Naive thymus-derived CD4-positive, alpha-beta T cell (primary cell): ENCODE measurements at places on chromosomes 16 and 17. TPM values are rescaled to one million over a fixed set of nuclear protein-coding genes. Genes with fewer than 3 reads are reported as not detected.

GRCh38 chr17:41627316-41628072, 3.1 kb upstream of the KRT17 start:
- DNase-seq: no peak

ITGAX gene
- polyA plus RNA-seq: not detected

GRCh38 chr16:754656-755055, 5.9 kb upstream of the MSLN start:
- DNase-seq: no peak

DNA sequence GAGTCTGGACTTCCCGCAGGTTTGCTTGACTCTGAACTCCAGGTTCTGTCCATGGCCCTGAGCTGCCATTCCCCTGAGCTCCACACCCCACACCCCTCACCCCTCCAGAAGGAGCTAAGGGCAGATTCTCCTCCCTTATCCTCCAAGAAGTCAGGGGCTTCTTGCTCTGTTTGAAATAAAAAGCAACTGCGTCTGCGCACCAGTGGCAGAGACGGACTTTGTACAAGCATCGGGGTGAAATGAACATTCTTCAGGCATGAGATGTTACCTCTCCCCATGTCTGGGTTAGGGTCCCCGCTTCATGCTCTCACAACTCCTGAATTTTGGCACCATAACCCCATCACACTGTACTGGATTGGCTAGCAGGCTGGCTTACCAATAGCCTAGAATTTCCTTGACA, 36.1 kb upstream of the DLX4 start:
- DNase-seq: no peak

DNA sequence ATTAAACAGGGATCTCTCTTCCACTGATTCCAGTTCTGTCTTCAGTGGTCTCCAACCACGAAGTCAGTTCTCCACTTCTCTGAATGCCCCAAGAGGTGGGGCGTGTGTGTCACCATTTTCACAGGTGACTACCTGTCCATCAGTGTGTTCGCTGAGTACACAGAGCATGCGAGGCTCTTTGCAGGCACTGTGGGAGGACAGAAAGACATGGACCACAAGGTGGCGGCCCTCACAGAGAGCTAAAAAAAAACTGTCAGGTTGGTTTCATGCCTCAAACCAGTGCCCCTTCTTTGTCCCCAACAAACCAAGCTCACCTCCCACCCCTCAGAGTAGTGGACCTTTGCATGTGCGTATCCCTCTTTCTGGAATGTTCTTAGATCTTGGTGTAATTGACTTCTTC, 13.8 kb downstream of the EMP2 start:
- DNase-seq: no peak

DNA sequence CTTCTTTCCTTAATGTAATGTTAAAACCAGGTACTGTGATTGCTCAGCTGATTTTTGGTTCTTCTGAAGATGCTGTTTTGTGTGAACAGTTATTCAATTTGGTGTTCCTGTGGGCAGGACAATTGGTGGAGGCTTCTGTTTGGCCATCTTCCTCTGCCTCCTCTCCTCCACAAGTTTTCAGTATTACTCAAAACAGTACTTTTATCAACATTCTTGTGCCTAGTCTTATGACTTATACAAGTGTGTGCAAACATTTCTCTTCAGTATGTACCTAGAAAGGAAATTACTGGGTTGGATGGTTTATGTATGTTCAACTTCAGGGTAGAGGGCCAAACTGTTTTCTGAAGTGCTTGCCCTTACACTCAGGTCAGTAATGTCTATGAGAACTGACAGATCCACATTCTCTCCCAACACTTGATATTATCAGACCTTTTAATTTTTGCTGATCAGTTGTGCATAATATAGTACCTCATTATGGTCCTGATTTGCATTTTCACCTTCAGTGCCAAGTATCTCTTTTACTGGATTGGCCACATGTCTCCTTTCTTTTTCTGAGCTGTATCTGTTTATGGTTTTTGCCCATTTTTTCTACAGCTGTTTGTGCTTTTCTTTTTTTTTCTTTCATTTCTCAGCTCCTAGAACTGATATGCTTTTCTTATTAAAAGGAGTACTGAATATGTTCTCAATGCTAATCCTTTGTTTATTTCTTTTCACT, 50.9 kb downstream of the ERCC4 start:
- DNase-seq: no peak

- DNase-seq: no peak
Observed at GRCh38 chr16:88471575-88471974, 18.5 kb downstream of the ZFPM1 start.

KRTAP9-4 gene
- not detected for polyA plus RNA-seq

DOC2B gene
- polyA plus RNA-seq: not detected

SLC35B1 gene
- 23.4 TPM for polyA plus RNA-seq

GRCh38 chr17:78497115-78497540, 80.1 kb downstream of the DNAH17 start:
- peak; percentile 58 for DNase-seq

DNA sequence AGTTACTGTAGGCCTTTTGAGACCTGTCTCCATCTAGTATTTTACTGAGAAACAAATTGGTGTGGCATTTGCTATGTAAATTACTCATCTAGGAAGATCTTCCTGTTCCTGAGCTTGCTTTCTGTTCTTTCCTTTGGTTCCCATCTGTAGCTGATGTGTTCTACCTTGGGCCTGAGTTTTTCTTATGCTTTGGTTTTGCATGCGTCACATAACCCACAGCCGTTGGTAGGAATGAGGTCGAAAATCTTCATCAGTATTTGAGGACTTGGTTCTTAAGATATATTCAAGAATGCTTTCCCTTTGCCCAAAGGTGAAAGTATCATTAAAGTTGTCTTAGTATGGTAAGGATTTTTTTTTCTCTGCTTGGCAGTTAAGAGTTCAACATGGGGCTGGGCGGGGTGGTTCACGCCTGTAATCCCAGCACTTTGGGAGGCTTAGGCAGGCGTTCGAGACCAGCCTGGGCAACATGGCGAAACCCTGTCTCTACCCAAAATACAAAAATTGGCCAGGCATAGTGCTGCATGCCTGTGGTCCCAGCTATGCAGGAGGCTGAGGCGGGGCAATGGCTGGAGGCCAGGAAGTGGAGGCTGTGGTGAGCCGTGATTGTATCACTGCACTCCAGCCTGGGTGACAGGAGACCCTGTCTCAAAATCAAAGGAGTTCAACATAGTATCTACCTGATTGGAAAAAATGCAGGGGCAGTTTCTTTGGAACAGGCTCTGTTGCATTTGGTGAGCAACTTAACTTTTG, 28.8 kb downstream of the IST1 start:
- no peak for DNase-seq

CSH1 gene
- not detected for polyA plus RNA-seq

- DNase-seq: no peak
Observed at GRCh38 chr17:17034496-17035075, 7.7 kb upstream of the MPRIP start.

GRCh38 chr17:50349243-50349600, 3.3 kb downstream of the XYLT2 start:
- DNase-seq: no peak

DNA sequence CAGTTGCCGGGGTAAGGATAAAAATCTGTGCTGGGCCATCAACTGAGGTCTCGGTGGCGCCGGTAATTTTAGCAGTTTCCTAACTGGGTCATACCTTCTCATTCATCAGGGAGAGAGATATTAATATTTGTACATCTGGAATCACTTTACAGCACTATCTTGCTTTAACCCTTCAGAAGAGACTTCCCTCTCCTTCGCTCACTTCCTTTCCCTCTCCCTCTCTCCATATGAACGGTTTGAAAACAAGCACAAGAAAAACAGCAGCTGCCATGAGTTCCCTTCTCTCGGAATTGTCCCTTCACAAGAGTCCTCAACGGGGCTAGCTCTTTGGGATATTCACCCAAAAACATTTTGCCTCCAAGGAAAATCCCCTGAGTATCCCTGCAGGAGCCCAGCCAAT, 144.3 kb upstream of the NOG start:
- DNase-seq: no peak

DNA sequence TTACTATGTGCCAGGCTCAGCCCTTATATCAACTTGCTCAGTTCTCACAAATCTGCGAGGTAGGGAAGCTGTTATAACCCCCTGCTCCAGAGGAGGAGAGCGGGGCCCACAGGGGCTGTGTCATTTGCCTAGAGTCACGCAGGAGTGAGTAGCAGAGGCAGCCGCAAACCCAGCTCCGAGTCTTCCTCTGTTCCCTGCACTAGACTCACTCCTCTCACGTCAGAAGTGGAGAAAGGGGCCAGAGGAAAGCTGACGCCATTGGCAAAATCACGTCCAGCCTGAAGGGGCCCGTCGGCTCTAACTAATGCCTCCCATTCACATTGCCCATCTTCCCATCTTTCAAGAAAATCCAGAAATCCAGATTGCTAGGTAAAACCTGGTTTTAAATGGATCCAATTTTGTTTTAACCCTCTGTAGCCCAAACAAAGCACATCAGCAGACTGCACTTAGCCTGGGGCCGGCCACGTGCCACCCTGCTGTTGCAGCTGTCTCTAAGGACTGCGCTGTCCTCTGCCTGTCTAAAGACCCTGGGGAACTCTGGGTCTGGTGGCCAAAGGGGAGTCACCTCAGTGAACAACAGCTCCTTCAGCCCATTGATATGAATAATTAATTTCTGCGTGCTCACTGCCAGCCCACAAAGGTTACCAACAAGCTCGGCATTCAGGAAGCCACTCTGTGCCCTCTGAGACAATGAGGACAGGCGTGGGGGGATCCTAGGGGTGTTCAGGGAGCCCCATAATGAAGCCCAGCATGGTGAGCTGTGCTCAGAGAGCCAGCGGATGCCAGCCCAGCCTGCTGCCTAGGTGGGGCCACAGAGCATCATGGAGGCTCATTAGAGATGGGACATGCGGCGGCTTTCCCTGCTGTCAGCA, 36.7 kb upstream of the ABR start:
- no peak for DNase-seq

- peak; percentile 97 for DNase-seq
Observed at GRCh38 chr16:22190081-22190775, 15.8 kb upstream of the EEF2K start.

DNA sequence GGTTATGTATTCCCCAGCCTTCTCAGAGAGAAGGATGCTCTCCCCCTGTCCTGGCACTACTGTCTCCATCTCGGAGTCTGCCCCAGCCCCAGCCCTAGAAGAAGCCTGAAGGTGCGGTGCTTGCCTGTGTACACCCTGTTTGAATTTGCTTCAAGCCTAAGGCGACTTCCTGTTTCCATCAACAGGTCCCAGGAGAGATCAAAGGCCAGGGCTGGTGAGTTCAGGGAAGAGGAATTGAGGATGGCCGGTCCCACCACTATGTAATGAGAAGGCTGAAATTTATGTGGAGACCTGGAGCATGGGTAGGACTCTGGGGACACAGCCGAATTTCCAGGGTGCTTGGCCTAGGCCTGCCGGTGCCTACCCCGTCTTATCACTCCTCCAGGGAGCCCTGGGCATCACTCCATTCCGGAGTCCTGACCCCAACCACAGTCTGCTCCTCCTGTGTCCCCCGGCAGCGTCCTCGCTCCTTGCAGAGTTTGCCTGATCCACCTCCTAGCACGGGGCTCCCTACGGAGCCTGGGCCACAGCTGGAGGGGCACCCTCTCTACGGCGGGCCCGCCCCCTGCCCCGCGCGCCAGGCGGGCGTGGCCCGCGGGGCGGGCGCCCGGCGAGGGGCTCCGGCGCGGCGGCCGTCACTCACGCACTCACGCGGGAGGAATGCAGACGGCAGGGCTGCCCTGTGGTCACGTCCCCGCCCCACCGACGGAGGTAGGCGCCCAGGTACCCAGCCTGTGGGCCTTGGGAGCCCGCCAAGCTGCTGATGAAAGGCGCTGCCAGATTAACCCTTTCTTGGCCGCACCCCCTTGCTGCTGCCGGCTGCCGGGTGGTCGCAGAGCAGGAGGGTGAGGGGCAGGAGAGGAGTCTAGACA, 53.8 kb upstream of the TAC4 start:
- no peak for DNase-seq

PPY gene
- polyA plus RNA-seq: not detected

- no peak for DNase-seq
Observed at GRCh38 chr17:64968652-64969501, 49.6 kb upstream of the LRRC37A3 start.

DNA sequence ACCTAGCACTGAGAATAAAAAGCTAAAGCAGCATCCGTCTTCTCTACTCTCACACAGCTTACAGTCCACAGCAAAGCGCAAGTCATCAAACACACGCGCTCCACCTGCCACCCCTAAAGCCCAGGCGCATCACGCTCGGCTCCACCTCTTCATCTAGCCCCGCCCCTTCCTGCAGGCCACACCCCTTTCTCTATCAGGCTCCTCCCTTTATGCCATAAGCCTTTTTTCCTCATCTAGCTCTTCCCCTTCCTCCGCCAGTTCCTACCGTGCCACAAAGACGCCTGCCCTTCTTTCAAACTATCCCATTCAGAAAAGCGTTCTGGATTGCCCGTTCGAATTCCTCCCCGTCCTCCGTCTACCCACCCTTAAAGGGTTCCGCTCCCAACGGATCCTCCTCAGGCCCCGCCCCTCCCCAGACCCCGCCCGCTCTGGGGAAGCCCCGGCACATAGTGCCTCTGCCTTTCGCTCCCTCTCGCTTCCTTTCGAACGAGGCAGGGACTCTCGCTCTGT, 417 bp downstream of the C16orf46 start:
- peak; percentile 96 for DNase-seq

RSL1D1 gene
- 312 TPM for polyA plus RNA-seq

DNA sequence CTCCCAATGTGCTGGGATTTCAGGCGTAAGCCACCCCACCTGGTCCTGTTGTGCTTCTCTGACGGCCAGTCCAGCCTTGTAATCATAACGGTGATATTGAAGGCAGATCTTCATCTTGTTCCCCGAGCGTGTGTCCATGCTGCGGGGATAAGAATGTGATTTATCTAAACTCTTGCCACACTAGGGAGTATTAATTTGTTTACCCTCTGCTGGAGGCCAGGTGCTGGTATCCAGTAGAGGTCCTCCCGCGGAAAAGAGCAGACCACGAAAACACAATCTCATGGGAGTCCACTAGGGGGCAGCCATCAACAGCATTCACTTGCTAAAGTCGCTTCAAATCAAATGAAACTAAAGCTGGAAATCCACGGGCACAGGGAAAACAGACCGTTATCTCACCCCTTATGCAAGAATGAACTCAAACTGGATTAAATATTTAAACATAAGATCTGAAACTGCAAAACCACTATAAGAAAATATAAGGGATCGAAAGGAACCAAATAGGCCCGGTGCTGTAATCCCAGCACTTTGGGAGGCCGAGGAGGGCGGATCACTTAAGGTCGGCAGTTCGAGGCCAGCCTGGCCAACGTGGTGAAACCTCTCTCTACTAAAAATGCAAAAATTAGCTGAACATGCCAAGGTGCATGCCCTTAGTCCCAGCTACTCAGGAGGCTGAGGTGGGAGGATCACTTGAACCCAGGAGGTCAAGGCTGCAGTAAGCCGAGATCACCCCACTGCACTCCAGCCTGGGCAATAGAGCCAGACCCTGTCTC, 22.3 kb upstream of the RBBP6 start:
- peak; percentile 68 for DNase-seq

- DNase-seq: peak; percentile 57
Observed at GRCh38 chr17:28384281-28385036, 13.0 kb downstream of the SARM1 start.

GRCh38 chr17:81844327-81844851, 9.5 kb upstream of the PPP1R27 start:
- no peak for DNase-seq

CCDC200 gene
- polyA plus RNA-seq: not detected
